ENCODE measurements at places on chromosomes 3 and 15.
A peak's percentile ranks its signal among the peaks of the same experiment; 100 is the strongest.

- peak; percentile 87 for DNase-seq
These were observed 674 bp downstream of the SERP1 start for GRCh38 chr3:150545419-150546225.

- no peak for DNase-seq
These were observed 1063.9 kb downstream of the ROBO1 start for GRCh38 chr3:78703944-78704343.

- DNase-seq, result no peak
These were observed 7.4 kb downstream of the DPH3 start for GRCh38 chr3:16257309-16257708.

- DNase-seq, result peak; percentile 95
These were observed 331.0 kb upstream of the ROPN1 start for GRCh38 chr3:124322966-124323365.

- DNase-seq, result peak; percentile 94
These were observed 635.5 kb downstream of the TBL1XR1 start for GRCh38 chr3:176561826-176562225.

DNA sequence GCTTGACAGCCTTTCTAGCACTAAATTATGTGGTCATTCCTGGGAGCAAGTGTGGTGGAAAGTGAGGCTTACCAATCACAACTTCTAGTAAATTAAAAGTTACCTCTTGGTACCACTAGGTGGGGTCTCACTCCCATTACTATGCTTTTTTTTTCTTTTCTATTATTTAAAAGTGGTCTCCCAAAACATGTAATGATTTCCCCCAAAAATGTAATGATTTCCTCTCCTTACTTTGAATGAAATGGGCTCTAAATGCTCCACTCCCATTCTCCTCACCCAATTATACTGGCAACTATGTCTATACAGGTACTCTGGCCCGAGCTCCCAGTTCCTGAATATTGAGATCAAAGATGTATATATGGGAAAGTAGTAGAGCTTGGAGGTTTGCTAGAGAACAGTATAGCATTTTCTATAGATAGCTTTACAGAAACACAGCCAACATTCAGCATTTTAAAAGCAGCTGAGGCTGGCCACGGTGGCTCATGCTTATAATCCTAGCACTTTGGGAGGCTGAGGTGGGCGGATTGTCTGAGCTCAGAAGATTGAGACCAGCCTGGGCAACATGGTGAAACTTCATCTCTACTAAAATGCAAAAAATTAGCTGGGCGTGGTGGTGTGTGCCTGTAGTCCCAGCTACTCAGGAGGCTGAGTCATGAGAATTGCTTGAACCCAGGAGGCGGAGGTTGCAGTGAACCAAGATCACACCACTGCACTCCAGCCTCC is 70.9 kb downstream of the DCUN1D1 start:
- DNase-seq, result peak; percentile 25

DNA sequence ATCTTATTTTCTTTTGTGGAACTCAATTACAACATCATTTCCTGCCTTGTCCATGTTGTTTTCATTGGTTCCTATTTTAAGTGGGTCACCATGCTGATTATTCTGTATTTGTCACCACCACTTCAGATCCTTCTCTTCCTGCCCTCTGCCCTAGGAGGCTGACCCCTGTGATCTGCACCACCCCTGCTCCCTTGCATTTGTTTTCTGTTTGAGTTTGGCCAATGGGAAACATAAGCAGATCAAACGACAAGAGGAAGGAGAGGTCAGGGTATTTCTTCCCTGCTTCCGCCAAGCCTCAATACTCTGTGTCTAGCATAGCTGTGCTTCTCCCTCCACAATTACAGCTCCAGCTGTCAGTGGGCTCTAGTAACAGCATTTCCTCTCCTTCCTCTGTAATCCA is 71.6 kb downstream of the IMPG2 start:
- no peak for DNase-seq

GRCh38 chr15:76056931-76057330 is 2.9 kb upstream of the TMEM266 start:
- DNase-seq, result peak; percentile 2

DNA sequence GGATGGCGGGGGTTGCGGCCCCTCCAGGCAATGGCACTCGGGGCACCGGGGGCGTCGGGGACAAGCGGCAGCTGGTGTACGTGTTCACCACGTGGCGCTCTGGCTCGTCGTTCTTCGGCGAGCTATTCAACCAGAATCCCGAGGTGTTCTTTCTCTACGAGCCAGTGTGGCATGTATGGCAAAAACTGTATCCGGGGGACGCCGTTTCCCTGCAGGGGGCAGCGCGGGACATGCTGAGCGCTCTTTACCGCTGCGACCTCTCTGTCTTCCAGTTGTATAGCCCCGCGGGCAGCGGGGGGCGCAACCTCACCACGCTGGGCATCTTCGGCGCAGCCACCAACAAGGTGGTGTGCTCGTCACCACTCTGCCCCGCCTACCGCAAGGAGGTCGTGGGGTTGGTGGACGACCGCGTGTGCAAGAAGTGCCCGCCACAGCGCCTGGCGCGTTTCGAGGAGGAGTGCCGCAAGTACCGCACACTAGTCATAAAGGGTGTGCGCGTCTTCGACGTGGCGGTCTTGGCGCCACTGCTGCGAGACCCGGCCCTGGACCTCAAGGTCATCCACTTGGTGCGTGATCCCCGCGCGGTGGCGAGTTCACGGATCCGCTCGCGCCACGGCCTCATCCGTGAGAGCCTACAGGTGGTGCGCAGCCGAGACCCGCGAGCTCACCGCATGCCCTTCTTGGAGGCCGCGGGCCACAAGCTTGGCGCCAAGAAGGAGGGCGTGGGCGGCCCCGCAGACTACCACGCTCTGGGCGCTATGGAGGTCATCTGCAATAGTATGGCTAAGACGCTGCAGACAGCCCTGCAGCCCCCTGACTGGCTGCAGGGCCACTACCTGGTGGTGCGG is 1.9 kb downstream of the CHST2 start:
- no peak for DNase-seq

DNA sequence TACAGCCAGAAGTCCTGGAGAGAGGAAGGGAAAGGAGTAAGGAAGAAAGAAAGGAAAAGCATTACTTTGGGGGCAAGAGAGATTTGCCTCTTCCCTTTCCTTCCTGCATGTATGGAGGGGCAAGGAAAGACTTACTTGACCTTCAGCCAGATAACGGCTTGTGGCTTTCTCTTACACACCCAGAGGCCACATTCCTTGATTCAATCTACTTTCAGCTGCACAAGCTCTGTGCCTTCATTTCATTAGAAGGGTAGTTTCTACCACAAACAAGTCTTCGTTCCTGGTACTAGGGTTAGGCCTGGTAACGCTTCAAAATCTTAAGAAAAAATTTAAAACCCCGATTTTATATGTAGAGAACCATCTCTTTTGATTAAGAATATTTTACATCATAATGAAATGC is 835.9 kb downstream of the TUSC7 start:
- DNase-seq, result no peak

GRCh38 chr3:10008588-10009344 is 17.5 kb upstream of the FANCD2 start:
- peak; percentile 58 for DNase-seq

- DNase-seq, result peak; percentile 90
These were observed 22.6 kb upstream of the RBP1 start for GRCh38 chr3:139561959-139562676.

GRCh38 chr15:59444081-59444835 is 6.3 kb downstream of the FAM81A start:
- DNase-seq, result no peak

- DNase-seq, result no peak
These were observed 55.2 kb upstream of the CNTN6 start for GRCh38 chr3:1037631-1038030.

DNA sequence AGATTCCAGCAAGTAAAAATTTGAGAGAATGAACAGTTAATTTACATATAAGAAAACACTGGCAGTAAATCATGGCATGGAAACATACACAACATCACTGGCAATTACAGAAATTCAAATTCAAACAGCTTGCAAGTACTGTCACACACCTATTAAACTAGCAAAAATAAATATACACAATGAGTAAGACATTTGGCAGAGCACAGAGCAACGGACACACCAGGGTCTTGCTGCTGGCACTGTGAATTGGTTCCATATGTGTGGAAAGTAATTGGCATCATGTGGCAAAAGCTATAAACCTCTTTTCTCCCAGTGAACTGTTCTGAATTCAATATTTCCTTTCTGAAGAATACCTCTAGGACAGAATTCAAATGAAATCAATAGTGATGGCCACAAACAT is 78.3 kb downstream of the LRRK1 start:
- DNase-seq, result no peak

DNA sequence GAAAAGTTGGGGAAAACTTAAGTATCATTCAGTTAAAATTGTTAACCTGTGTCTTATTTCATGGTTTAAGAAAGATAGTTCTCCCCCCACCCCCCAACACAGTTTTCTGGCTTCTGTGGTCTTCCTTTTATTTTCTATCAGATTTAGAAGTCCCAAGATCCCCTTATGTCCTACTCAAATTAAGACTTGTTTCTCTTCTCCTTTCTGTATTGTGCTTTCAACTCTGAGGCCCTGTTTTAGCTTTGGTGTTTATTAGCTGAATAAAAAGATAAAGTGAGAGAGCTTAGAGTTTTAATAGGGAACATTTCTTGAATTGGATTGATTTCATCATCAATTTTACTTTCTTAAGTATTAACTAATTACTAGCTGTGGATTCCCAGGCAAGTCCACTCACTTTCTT is 62.6 kb downstream of the AKAP13 start:
- DNase-seq, result no peak

DNA sequence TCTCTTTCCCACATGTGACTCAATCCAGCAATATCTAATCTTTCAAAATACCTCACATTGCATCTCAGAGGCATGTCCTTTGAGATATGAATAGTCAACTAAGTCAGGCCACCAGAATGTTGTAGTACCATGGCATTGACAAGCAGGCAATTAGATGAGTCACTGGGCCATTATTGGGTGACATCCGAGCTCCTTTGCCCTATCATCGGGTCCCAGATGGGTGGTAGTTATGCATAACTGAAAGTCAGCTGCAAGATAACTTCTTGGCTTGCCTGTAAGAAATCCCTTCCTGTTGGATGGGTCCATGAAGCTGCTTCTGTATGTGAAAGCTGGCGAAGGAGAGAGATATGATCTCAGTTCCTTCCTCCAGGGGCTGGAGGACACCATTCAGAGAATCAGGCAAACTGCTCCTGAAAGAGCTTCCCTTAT is 32.8 kb downstream of the ARRDC4 start:
- DNase-seq, result peak; percentile 60

DNA sequence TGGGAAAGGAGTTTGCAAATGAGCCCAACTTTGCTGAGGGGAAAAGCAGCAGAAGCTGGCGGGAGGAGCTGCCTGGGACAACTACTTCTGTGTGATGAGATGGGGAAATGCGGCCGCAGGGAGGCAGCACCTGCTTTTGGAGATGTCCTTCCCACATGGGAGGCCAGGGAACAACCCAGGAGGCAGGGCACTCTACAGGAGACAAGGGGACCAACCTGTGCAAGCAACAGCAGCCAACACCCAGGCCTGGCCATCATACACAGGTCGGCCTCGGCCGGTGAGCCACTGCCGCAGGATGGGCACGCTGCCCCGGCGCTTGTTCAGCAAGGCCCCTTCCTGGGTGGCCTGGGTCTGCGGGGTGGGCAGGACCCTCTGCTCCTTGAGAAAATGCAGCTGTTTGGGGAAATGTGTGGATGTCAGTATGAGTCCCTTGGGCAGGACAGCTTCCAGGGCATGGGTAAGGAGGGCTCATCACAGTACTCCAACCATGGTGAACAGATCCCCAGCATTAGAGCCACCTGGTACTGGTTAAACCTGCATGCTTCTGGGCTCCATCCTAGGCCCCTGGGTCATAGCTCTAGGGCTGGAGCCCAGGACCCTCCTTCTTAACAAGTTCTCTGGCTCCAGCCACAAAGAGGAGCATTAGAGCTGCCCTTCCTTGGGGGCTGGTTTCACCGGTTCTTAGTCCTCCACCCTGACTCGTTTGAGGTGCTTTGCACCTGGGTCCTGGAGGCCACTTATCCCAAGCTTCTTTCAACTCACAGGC is 11.6 kb downstream of the EPB42 start:
- peak; percentile 17 for DNase-seq

DNA sequence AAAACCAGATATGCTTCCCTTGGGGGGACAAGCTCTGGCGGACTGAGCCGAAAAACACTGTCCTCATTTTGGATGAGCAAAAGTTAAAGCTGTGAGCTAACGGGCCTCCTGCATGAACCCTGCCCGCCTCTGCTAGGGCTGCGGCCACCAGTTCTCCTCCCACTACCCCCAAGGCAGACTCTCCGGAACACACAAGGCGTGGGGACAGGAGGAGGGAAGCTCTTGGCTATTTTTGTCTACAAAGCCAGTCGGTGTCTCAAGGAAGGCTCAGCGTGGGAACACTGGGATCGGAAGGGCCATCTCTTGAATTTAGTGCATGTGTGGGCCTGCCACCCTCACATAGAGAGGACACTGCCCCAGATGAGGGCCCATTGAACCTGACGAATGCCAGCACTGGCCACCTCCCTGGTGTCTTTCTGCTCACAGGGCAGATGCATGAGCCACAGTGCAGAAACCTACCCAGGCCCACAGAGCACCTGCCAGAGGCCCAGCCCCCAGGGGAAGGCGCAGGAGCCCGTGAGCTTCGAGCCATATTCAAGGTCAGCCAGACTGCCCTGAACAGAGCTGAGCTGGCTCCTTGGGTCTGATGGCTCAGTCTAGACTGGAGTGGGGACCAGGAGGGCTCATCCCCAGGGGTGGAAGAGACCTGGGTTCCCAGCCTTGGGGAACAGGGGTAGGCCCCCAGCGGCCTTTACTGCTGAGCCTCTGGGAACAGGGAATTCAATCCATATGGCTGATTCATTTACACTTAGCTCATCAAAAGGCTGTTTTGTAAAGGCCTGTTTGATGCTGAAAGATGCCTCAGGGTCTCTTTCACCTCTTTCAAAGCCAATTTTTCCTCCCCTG is 38.3 kb downstream of the HCN4 start:
- no peak for DNase-seq

DNA sequence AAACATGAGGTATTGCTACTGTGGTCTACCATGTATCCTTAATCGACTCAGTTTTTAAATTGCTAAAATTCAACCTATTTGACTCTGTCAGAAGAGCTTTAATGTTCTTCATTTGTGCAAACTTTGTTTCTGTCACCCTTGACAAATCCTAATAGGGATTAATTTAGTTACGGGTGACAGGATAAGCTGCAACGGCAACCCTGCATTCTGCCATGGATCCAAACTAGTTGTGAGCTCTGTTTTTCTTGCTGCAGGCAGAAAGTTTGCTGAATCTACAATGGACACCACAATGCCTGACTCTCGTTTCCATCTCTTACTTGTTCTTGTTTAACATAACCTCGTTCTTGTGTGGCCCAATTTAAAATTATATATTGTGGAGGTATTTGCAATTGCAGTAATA is 352.3 kb downstream of the ROBO2 start:
- no peak for DNase-seq

DNA sequence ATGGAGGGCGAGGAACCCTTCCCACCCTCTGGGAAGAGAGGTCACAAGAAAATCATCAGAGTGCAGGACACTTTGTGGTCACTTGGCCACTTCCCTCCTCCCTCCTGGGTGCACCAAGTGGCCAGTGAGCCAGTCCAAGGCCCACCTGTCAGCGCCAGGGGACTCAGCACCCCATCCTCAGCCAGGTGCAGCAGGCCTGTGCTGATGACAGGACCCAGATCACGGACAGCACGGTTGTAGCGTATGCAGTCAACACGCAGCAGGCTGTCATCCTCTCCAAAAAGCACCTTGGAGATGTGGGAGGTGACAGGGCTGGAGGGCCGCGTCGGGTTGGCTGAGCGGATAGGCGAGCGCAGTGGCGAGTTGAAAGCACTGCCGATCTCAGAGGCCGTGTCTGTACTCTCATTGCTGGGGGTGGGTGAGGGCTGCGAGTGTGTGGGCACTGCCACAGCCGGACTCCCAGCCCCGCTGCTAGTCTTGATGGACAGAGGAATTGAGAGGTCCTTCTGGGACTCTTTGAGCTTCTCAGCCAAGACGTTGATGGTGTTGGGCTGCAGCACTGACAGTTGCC is 41.5 kb downstream of the SEMA3G start:
- no peak for DNase-seq

GRCh38 chr3:71401695-71402231 is 181.8 kb downstream of the FOXP1 start:
- no peak for DNase-seq
